ENCODE measurements at places on chromosomes 6 and 20.
A peak's percentile ranks its signal among the peaks of the same experiment; 100 is the strongest.

- peak; percentile 3 for DNase-seq
Observed at GRCh38 chr20:25579081-25579770, 6.1 kb downstream of the NINL start.

DNA sequence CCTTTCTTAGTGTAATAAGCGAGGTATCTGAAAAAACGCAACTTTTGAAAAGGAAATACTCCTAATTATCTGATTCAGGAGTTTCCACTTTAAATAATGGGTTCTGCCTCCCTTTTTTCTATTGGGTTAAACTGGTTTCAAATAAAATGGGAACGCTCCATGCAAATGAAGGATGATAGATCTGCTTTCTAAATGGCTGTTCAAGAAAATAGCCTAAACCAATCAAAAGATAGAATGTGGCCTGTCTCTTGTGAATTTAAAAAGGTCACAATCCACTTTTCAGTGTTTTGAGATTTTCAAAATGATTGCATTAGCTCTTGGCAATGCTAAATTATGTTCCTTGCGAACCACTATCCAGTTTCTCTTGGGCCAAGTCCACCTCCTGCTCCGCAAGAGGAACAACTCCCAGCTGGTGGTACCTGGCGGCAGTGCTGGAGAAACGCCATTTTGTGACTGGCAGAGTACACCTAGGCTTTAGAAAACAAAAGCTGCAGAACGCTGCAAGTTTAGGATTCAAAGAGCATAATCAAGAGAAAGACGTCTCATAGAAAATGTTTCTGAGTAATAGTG is 56.7 kb downstream of the TRIM38 start:
- no peak for DNase-seq

DNA sequence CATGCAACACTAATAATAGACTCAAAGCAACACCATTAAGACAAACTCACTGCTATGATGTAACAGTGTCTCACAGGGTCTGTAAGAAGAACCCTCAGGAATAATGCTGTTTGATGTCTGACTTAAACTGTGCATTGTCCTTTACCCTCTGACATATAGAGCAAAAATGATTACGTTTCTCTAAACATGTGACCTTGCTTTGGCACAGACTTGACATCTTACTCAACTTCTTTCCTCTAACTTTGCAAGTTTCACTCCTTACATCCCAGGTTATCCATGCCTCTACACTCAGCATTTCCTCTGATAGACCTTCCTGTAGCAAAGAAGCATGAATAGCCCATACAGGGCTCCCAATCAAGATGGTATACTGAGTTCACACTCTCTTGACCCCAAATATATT is 252.7 kb downstream of the UST start:
- no peak for DNase-seq

GRCh38 chr6:37036146-37036545 is 30.7 kb downstream of the FGD2 start:
- no peak for DNase-seq

DNA sequence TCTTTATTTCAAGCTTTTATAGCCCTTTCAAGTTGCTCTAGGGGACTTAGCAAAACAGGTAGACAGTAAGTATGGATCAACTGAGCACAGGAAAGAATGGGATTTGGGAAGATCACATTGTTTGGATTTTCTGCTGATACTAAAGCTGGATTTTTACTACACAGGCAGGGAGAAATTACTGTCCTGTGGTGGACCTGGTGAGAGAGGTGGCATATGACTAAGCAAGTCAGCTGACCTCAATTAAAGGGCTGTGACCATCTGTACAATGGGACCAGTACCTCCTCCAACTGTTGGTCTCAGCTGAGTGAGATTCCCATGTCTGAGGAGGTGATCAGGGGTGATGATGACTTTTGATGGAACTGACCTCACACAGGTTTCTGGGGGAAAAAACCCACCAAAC is 28.0 kb downstream of the RREB1 start:
- DNase-seq = no peak

GRCh38 chr6:143634486-143634885 is 43.3 kb upstream of the PHACTR2 start:
- DNase-seq = no peak

- no peak for DNase-seq
Observed at GRCh38 chr6:138806889-138807288, 11.0 kb downstream of the ECT2L start.

- no peak for DNase-seq
Observed at GRCh38 chr6:130394246-130394645, 28.4 kb downstream of the TMEM200A start.

DNA sequence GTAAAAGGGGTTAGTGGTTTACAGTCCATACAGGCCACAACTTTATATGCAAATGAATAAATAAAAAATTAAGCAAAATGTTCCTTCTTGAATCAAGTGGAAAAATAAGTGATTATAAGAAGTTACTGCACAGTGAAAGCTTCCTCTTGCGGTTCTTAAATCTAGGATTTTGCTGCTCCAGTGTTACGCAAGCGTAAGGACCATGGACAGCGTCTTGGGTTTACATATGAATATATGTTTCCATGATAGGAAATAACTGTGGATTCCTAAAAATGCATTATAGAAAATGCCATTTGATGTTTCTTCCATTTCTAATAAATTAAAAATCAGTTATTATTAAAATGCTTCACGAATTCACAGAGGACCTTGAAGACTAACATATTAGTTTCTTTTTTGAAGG is 176.6 kb upstream of the POU3F2 start:
- DNase-seq = no peak

DNA sequence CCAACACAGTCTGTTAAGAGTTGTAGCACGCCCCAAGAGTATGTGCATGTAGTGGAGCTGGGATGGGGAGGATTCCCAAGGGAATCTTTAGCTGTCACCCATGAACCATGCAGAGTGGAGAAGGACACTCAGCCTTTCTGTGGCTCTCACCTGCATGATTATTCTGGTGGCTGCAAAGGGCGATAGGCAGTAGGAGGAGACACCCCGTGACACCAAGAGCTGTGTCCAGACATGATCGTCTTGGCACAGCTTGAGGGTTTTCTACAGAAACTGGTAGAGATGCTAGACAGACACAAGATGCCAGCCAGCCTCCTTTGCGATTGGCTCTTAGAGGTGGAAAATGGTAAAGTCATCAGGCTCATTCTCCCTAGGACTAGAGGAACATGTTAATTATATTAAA is 3.1 kb upstream of the CSE1L start:
- DNase-seq = peak; percentile 95

GRCh38 chr20:4412216-4412615 is 309.5 kb upstream of the PRND start:
- no peak for DNase-seq

DNA sequence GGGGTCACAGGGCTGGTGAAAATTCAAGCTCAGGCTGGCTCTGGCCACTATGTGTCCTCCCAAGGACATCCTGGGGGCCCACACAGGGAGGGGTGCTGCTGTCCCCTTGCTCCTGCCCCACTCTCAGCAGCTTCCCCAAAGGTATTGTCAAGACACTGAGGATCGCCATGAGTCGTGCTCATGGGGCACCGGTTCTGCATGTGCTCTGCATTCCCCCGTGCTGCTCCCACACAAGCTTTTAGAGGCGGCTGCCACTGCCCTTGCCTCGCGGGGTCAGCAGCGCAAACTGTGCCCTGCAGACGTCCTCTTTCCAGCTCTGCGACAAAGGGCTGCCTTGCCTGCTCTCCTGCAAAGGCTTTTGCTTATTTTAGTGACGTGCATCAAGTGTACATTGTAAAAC is 179.8 kb downstream of the ERMARD start:
- DNase-seq = peak; percentile 37

- DNase-seq = no peak
Observed at GRCh38 chr6:15369838-15370237, 124.0 kb downstream of the JARID2 start.

DNA sequence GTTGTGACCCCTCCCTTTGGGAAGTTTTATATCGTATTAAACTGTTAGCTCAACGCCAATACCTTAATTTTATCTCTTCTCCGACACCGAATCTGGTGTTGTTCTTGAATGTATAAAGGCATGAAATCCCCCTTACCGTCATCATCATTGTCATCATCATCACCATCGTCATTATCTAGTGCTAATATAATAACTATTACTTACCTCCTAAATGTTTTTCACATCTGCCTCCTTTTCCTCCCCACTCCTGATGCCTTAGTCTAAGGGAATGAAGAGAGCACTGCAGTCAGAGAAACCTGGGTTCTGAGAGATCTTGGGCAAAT is 677 bp upstream of the ZBTB24 start:
- DNase-seq = no peak

- DNase-seq = no peak
Observed at GRCh38 chr6:109515781-109516409, 32.9 kb upstream of the ZBTB24 start.

- no peak for DNase-seq
Observed at GRCh38 chr6:10156875-10157274, 258.0 kb downstream of the TFAP2A start.

GRCh38 chr6:170280689-170281045 is 10.2 kb downstream of the DLL1 start:
- no peak for DNase-seq

DNA sequence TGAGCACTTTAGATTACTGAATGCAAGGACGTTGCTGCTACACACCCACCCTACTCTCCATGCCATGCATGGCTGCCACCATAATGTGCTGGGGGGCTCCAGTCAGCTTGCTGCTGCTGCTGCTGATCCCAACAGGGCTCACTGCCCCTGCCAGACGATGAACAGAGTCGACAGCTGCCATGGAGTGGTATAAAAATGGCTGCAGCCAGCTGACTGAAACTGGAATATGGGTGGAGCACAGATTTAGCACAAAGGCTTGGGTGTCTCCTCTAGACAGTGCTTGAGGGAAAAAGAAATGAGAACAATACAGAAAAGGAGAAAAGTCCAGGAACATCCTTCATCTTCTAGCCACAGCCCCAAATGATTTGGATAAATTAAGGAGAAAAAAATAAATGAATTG is 150.7 kb downstream of the PDSS2 start:
- no peak for DNase-seq

GRCh38 chr6:81331526-81331925 is 421.0 kb downstream of the TENT5A start:
- no peak for DNase-seq

DNA sequence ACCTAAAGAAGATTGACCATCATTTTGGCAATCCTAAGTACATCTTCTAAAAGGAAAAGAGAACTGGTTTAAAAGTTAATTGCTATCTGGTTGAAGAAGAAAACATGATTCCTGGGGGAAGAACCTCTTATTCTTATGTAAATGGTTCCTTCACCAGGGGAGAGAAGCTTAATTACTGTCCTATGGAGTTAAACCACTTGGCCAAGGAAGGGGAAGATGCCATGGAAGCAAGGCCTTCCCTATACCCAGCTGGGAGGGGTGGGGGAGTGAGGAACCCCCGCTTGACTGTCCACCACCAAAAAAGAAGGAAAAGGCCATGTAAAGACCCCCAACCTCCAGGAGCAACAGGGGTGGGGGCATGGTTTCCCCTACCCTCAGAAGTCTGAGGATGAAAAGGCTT is 962.1 kb downstream of the GRIK2 start:
- no peak for DNase-seq

DNA sequence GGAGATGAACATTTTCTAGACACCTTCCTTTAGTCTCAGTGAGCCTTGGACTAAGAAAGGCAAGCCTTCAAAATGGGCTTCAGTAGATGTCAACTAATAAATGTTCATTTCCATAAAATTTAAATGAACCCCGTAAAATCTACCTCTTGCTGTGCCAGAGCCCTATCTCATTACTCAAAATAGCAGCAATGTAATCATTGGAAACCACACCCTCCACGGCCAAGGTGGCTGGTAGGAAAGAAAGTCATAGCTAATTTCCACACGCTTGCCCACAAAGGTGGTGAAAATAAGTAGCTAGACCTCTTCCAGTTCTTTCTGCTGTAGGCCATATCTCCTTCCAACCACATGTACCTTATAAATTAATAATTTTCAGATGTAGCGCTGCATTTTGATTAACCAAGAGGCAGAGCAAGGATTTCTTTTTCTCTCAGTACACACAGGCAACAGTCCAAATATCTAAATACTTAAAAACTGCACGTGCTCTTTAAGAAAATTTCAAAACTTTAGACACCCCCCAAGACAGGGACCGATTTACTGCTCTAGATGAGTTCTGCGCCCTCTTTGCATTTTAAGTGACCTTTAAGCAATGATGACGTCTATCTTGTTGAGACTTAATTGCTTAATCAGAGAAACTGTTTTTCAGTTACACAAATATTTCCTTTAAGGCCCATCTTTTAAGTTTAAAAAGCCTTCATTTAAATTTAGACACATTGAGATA is 290.8 kb downstream of the ZNF217 start:
- no peak for DNase-seq

DNA sequence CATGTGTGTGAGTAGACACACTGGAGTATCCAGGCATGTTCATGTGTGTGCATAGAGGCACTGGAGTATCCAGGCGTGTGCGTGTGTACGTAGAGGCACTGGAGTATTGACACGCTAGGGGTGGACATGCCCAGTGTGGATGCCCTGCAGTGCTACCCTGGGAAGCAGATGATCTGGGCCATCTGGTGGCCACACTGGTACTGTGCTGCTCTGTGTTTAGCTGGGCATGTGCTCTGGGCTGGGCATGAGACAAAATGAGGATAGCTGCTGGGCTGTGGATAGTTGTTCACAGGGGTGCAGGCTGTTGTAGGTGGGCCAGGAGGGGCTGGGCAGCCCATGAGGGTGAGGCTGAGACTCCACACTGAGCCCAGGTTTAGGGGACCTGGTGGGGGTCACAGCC is 24.0 kb upstream of the NPBWR2 start:
- DNase-seq = no peak

DNA sequence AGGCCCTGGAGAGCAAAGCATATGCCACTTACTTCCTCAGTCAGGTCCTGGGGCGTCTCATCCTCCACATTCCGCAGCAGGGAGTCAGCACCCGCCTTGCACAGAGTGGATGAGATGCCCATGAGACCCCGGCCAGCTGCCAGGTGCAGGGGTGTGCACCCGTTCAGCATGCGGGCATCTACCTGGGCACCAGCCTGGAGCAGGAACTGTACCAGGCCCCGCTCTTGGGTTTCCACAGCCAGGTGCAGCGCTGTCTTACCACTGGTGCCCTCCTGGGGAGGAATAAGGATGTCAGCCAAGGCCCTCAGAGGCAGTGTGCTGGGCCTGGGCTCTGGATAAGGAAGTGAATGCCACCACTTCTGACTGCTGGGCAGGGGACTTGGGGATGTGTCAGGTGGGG is 2.7 kb upstream of the SLC35B2 start:
- no peak for DNase-seq

GRCh38 chr20:2759143-2759542 is 41.3 kb downstream of the CPXM1 start:
- no peak for DNase-seq

GRCh38 chr6:98787435-98787834 is 46.9 kb upstream of the POU3F2 start:
- DNase-seq = no peak

GRCh38 chr20:1374246-1374645 is 18.6 kb downstream of the FKBP1A start:
- DNase-seq = no peak

GRCh38 chr6:52975580-52975979 is 19.5 kb downstream of the GSTA4 start:
- no peak for DNase-seq

All from DMS79 (cell line).